ENCODE measurements at places on chromosomes 5 and 9.

DNA sequence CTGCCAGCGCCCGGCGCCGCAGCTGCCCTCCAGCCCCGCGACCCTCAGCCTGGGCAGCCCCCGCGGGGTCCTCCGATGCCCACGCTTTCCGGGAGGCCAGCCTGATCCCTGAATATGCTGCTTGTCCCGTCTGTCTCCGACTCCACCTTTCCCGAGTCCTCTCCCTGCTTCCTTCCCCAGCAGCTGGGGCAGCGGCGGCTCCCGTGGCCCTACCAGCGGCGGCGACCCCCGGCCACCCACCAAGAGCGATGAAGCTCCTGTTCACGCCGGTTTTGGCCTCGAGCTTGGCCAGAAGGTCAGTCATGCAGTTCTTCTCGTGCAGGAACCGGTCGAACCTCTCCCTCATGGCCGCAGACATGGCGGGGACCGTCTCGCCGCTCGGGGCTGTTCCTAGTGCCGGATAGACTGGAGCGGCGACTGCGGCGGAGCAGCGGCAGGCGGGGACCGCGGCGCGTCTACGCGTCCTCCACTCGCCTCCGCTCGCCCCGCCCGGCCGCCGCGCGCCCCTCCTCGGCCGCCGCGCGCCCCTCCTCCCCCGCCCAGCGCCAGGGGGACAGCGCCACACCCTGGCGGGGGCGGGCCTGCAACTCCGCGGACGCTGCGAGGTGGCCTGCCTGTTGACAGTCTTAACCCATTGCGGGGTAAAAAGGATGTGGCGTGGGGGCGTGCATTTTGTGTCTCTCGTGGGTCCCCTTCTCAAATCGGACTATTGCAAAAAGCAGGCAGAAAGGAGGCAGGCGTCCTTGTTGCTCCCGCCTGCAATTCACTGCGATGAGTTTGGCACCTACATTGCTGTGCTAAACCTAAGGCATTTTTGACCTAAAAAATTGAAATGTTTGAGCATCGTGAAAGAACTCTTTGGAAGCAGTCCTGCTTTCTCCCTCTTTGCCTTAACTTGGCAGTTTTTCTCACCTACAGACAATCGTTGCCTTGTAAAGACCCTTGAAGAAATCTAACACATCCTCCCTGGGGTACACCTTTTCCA, at the start of gene REEP5:
Gene REEP5, minus strand, starts transcription at position 395 of the 985 bp plus-strand sequence. Its CDS starts 37 bp downstream, at position 358.
- peak; percentile 81 for DNase-seq

GRCh38 chr9:72333197-72333596, 31.8 kb downstream of the ZFAND5 start:
- no peak for DNase-seq

- no peak for DNase-seq
Observed at GRCh38 chr9:69218166-69218565, 44.1 kb downstream of the TJP2 start.

GRCh38 chr9:86486891-86487837, 133.0 kb upstream of the TUT7 start:
- no peak for DNase-seq

- DNase-seq, result no peak
Observed at GRCh38 chr5:88145221-88145610, 123.4 kb downstream of the TMEM161B start.

GRCh38 chr5:53603009-53603687, 42.7 kb downstream of the NDUFS4 start:
- DNase-seq, result no peak

DNA sequence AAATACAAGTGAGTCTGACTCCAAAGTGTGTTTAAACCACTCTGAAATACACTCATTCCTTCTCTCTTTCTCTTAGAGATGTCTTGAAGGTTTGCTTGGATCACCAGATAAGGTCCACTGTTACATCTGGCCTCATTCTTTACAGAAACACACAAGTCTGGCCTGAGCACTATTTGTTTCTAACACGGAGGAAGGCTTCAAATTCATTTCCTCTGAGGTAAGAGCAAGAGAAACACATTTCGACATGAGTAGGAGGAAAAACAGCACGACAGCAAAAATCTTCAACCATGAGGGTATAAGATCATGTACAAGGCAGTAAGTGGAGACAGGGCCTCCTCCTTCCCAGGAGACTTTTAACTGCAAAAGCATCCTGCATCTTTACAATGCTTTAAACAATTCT, 8.0 kb downstream of the SIL1 start:
- DNase-seq, result no peak

DNA sequence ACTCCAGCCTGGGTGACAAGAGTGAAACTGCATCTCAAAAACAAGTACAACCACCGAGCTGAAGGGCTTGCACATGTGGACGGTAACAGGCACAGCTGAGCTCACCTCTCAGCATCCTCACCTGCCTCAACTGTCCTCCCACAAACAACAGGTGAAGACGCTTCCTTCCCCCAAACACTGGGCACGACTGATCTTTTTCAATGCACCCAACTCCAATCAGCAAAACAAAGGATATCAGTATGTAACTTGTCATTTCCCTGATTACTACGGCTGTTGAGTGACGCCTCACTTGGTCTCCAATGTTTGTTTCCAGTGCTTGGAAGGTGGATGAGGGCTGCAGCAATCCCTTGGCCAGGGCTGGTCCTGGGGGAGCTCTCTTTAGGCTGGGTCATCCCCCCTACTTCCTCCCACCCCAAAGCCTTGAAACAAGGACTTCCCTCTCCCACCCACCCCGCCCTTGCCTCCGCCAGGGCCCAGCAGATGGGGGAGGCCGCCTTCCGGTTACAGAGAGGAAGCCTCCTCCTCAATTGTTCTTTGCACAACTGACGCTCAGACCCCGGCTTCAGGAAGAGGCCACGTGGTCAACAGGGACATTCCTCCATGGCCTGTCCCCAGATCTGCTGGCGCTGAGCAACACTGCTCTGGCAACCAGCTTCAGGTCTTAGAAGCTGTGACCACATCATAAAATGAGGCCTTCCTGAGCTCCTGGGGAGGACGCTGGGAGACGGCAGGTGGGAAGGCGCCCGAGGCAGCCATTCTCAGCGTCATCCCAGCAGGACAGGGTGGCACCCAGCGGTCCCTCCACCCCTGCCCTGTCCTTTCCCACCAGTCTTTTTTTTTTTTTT, 5.9 kb downstream of the FAM78A start:
- peak; percentile 57 for DNase-seq

DNA sequence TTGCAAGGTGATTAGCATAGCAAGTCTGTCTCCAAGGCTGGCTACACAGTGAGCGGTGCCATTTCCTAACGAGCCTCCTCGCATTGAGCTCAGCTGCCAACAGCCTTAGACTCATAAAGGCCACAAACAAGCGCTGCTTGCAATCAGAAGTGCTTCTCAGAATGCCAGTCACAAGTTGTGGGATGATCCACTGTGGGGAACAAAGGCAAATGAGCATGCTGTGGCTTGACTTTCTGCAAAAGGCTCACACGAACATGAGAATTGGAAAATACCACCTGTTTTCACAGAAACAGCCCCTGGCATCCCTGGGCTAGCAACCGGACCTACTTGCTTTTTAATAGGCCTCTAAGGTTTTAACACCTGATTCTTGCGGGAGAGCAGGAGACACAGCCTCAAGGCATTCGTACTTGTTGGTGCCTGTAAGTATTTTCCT, 215.5 kb downstream of the FANCC start:
- DNase-seq, result no peak
